Natural killer cell treated with Interleukin-12 subunit alpha and Interleukin-12 subunit beta and Interleukin-15 and Interleukin-18, amount 100 ng/mL, for 72 hours (primary cell): ENCODE measurements at places on chromosomes 16 and 17.
A peak's percentile ranks its signal among the peaks of the same experiment; 100 is the strongest.

DNA sequence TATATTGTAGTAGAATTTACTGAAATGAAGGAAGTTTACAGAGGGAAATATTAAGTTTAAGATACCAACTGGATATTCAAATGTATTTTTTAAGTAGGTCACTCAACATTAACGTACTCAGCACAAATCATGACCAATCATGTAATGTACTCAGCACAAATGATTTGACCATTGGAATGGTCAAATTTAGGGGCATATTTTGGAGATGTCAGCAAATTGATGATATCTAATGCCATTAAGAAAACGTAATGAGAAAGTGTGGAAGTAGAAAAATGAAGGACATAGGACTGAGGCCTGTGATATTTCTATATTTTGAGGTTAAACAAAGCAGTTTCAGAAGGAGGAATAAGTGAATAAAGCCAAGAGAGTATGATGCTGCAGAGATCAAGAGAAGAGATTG, 334.8 kb downstream of the KIF2B start:
- H3K4me1 ChIP-seq = no peaks in the 10 kb centered on the region
- no peak for DNase-seq
- H3K27me3 ChIP-seq = no peaks in the 10 kb centered on the region
- no peak overlapping the region for H3K27ac ChIP-seq
- no peak overlapping the region for H3K4me3 ChIP-seq
- H3K36me3 ChIP-seq = peaks cover 11% of the 10 kb centered on the region

DNA sequence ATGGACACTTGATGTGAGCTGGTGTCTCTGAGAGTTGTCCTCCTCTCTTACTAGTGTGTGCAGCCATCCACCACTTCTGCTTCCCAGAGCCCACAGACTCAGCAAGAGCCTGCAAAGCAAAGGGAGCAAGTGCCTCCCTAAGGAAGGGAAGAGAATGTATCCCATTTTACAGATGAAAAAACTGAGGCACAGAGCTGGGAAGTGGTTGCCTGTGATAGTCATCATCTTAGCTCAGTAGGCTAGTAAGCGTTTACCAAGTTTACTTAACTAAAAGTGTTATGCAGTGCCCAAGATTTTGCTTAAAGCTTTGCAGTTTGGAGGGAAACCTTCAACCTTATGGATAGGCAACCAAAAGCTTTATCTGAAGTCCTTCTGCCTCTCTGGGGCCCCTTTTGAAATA, 23.0 kb upstream of the EFCAB13 start:
- H3K27me3 ChIP-seq = peaks cover 12% of the 10 kb centered on the region
- H3K4me3 ChIP-seq = no peak overlapping the region
- no peak for DNase-seq
- H3K27ac ChIP-seq = no peak overlapping the region
- H3K36me3 ChIP-seq = peaks cover 4% of the 10 kb centered on the region

GRCh38 chr17:58693208-58693607, 806 bp downstream of the RAD51C start:
- H3K4me3 ChIP-seq = peak overlapping the region; percentile 96
- no peaks in the 10 kb centered on the region for H3K27me3 ChIP-seq
- peaks cover 7% of the 10 kb centered on the region for H3K36me3 ChIP-seq
- H3K4me1 ChIP-seq = peaks cover 17% of the 10 kb centered on the region
- H3K27ac ChIP-seq = peak overlapping the region; percentile 95
- DNase-seq = no peak

DNA sequence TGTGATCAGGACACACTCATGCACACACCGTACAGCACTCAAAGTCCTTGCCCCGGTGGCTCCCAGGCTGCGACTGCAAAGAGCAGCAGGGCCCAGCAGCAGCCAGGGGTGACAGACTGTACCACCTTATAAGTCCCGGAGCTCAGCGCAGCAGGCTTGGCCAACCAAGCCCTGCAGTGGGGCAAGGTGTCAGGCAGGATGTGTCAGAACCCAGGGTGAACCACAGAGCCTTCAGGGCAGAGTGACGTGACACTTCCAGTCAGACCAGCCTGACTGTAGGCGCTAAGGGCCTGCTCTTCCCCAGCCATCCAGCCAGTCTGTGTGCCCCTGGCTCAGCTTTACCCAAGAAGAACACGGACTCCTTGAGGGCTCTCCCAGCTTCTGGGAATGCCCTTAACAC, 204.1 kb downstream of the COPRS start:
- no peaks in the 10 kb centered on the region for H3K36me3 ChIP-seq
- peak overlapping the region; percentile 47 for H3K4me3 ChIP-seq
- H3K27ac ChIP-seq = peak overlapping the region; percentile 89
- DNase-seq = peak; percentile 90
- peaks cover 19% of the 10 kb centered on the region for H3K4me1 ChIP-seq

- H3K4me1 ChIP-seq = peaks cover 4% of the 10 kb centered on the region
- peaks cover 6% of the 10 kb centered on the region for H3K36me3 ChIP-seq
- no peak overlapping the region for H3K4me3 ChIP-seq
Measured at GRCh38 chr16:47627085-47627639, 166.0 kb downstream of the PHKB start.

- peak overlapping the region; percentile 79 for H3K4me3 ChIP-seq
- H3K36me3 ChIP-seq = peaks cover 25% of the 10 kb centered on the region
- H3K27ac ChIP-seq = peak overlapping the region; percentile 99
- no peak for DNase-seq
- H3K27me3 ChIP-seq = no peaks in the 10 kb centered on the region
Measured at GRCh38 chr17:7580604-7581575, 1.5 kb downstream of the CD68 start.

GRCh38 chr17:5211458-5211857, 19.8 kb upstream of the ZNF594 start:
- DNase-seq = no peak
- H3K36me3 ChIP-seq = no peaks in the 10 kb centered on the region
- H3K4me1 ChIP-seq = no peaks in the 10 kb centered on the region
